ENCODE measurements at places on chromosomes 6 and 20.
A peak's percentile ranks its signal among the peaks of the same experiment; 100 is the strongest.

GRCh38 chr6:118134206-118134605 is 227.1 kb downstream of the SLC35F1 start:
- peak; percentile 18 for DNase-seq

GRCh38 chr20:64265201-64265600 is 9.7 kb downstream of the PCMTD2 start:
- no peak for DNase-seq

DNA sequence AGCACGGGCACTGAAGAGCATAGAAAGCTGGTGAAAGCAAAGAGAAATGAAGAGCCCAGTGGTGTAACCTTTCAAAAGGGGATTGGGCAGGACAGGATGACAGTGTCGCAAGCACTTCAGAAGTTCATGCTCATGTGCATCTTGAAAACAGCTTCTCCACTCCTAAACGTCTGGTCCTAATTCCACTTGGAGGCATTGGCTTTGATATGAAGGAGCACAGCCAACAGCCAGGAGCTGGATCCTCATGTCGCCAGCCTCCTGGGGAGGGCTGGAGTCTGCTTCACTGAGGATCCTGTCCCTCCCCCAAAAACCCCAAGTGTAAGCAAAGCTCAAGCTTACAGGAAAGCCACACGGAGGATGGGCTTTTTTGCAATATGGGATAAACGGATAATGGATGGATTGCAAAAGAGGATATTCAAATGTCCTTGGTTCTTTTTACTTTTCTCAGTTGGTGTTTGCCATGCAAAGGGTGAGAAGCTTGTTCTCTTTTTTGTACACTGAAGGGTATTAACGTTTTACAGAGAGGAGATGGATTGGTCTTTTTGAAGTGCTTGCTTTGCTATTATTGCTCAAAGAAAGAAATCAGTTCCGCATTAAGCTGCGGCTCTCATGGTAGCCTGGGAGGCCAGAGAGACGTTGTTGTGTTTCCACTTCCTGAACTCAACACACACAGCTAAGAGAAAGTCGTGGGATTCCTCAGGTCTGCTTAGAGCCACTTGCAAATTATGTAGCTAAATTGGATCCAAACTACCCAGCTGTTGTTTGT is 92.2 kb downstream of the SIM1 start:
- DNase-seq = no peak

DNA sequence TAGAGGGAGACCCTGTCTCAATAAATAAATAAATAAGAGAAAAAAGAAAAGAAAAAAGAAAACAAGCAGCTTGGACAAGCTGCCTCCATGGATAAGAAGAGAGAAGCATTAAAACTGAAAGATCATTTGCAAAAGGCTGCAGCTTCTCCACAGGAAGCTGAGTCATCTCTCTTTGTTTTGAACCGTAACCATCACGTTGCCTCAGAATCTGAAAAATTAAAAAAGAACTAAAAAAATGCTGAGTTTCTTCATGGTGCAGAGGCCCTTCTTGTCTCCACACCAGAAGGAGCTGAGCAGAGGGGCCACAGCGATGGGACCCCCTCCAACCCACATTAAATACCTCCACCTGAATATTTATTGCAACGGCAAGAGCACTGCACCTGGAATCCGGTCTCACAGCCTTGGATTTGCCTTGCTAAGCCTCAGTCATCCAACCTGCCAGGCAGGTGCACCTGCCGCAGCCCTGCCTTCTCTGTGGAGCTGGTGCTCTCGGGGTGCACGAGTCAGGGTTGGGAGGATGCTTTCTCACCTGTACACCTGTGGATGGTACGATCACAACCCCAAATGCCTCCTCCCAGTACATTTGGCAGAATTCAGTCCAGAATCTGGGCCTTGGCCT is 28.1 kb downstream of the TOX2 start:
- no peak for DNase-seq

- DNase-seq = no peak
These were observed 53.5 kb upstream of the ERVFRD-1 start for GRCh38 chr6:11164717-11165646.

GRCh38 chr6:111222341-111222740 is 135.0 kb downstream of the SLC16A10 start:
- DNase-seq = no peak

- DNase-seq = no peak
These were observed 30.6 kb downstream of the DACT2 start for GRCh38 chr6:168288781-168289570.

- no peak for DNase-seq
These were observed 14.3 kb upstream of the ELOVL2 start for GRCh38 chr6:11058406-11058805.
